T-cell (primary cell): ENCODE measurements at places on chromosomes 7 and 10.

GRCh38 chr7:23268746-23269145, 22.2 kb downstream of the GPNMB start:
- peaks cover 15% of the 10 kb centered on the region for H3K27me3 ChIP-seq
- no peaks in the 10 kb centered on the region for H3K36me3 ChIP-seq
- no peak overlapping the region for H3K27ac ChIP-seq
- no peak overlapping the region for H3K4me3 ChIP-seq
- no peak for DNase-seq
- no peaks in the 10 kb centered on the region for H3K4me1 ChIP-seq

DNA sequence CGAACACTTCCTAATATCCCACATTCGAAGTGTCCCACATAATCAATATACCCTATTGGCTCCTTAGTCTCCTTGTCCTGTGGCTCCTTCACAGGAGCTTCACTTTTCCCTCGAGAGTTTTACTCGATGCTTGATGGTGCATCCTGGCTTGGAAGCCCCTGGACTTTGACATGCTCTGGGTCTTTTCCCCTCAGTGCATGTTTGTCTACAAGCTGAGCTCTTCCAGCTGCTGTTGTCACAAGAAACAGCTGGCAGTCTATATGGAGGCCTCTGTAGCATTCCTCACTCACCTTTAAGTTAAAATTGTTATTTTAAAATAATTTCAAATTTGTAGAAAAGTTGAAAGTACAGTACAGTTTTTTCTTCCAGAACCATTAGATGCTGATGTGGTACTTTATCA, 27.1 kb downstream of the ST7 start:
- no peak for DNase-seq
- H3K27me3 ChIP-seq = no peaks in the 10 kb centered on the region
- no peaks in the 10 kb centered on the region for H3K36me3 ChIP-seq
- no peak overlapping the region for H3K27ac ChIP-seq
- H3K4me1 ChIP-seq = no peaks in the 10 kb centered on the region
- no peak overlapping the region for H3K4me3 ChIP-seq

- H3K36me3 ChIP-seq = no peaks in the 10 kb centered on the region
- no peaks in the 10 kb centered on the region for H3K27me3 ChIP-seq
- H3K27ac ChIP-seq = no peak overlapping the region
- H3K4me3 ChIP-seq = no peak overlapping the region
Observed at GRCh38 chr7:130228840-130229502, 21.3 kb downstream of the SSMEM1 start.

- H3K4me3 ChIP-seq = no peak overlapping the region
- H3K36me3 ChIP-seq = no peaks in the 10 kb centered on the region
- H3K27ac ChIP-seq = no peak overlapping the region
- DNase-seq = no peak
- no peaks in the 10 kb centered on the region for H3K27me3 ChIP-seq
Observed at GRCh38 chr7:137096607-137097006, 228.2 kb downstream of the CHRM2 start.

GRCh38 chr10:116164291-116164690, 108.7 kb downstream of the GFRA1 start:
- H3K27ac ChIP-seq = no peak overlapping the region
- H3K36me3 ChIP-seq = no peaks in the 10 kb centered on the region
- H3K4me1 ChIP-seq = no peaks in the 10 kb centered on the region
- no peaks in the 10 kb centered on the region for H3K27me3 ChIP-seq
- no peak for DNase-seq

DNA sequence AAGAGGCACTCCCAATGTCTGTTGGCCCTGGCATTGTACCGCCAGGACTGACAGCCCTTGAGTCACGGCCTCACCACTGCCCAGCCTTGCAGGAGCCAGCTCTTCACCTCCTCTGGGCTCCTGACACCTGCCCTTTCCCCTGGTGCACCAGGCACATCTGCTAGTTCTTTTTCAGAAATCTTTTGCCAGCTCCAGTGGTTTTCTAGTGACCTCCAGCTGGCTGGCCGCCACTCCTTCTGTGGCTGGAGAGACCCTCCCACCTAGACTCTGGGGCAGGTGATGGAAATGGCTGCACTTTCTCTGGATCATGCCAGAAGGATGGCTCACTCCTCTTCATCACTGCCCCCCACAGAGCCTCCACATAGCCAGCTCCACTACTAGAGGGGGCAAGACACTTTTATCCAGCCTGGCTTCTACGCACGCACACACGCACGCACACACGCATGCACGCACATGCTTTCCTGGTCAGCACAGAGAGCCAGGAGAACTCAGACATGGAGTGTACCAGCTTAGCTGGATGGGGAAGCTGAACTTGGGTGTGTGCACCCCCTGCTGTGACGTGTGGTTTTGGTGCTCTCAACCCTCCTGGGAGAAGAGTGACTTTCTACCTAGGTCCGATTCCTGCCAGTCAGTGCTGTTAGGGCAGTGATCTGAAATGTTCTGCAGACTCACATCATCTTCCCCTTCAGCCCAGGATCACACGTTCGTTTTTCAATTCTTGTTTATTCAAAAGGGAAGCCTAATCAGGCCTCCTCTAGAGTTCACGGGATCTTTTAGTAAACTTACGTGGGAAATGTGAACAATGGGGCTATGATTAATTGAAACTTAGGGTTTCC, 222.0 kb downstream of the PRPF18 start:
- peaks cover 5% of the 10 kb centered on the region for H3K4me1 ChIP-seq
- no peak overlapping the region for H3K27ac ChIP-seq
- no peak for DNase-seq
- no peak overlapping the region for H3K4me3 ChIP-seq
- no peaks in the 10 kb centered on the region for H3K36me3 ChIP-seq

DNA sequence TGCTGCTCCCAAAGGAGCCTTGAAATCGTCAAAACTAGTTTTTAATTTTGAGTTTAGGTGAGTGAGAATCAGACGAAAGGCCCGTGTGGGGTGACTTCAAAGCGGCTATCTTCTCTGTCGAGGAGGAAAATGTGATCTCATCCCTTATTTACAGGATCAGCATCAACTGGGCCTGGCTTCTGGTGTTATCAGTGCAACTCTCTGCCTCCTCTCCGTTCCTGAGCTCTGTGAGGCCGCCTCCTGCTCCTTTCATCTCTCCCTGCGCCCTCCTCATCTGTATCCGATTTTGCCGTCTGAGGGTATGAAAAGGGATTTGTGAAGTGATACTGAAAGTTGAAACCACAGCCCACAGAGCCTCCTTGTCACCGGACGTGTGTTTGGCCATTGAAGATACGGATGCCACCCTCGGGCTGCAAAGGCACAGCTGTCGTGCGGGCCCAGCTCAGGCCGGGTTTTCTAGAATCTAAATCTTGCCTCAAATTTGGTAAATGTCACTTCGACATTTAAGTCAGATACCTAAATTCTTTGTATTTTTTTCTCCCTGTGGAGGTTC, 408.7 kb upstream of the ADARB2 start:
- no peak overlapping the region for H3K27ac ChIP-seq
- no peak overlapping the region for H3K4me3 ChIP-seq
- H3K36me3 ChIP-seq = no peaks in the 10 kb centered on the region
- no peaks in the 10 kb centered on the region for H3K27me3 ChIP-seq
- no peaks in the 10 kb centered on the region for H3K4me1 ChIP-seq

- no peaks in the 10 kb centered on the region for H3K4me1 ChIP-seq
- no peak overlapping the region for H3K4me3 ChIP-seq
- no peak for DNase-seq
- H3K27me3 ChIP-seq = no peaks in the 10 kb centered on the region
- H3K27ac ChIP-seq = no peak overlapping the region
Observed at GRCh38 chr7:79319369-79319768, 134.1 kb downstream of the MAGI2 start.

DNA sequence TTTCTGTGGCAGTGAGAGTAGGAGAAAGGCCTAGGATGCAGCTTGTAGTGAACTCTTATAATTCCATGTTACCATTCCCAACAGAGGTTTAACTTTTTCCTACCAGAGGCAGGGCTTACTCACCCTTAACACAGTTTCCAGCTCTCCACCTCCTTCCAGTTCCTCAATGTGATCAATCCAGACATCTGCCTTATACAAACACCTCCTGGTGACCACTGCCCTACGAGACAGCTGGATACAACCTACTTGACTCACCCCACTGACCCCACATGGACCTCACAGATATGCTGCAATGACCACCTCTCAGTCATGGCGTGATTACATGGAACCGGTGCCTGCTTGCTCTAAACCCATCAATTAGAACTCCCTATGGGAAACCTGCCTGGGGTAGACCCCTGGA, 326.5 kb downstream of the TNS3 start:
- H3K27ac ChIP-seq = no peak overlapping the region
- H3K4me3 ChIP-seq = no peak overlapping the region

GRCh38 chr7:22972207-22972606, 41.7 kb downstream of the HYCC1 start:
- H3K4me1 ChIP-seq = no peaks in the 10 kb centered on the region
- no peak overlapping the region for H3K27ac ChIP-seq
- no peaks in the 10 kb centered on the region for H3K27me3 ChIP-seq

DNA sequence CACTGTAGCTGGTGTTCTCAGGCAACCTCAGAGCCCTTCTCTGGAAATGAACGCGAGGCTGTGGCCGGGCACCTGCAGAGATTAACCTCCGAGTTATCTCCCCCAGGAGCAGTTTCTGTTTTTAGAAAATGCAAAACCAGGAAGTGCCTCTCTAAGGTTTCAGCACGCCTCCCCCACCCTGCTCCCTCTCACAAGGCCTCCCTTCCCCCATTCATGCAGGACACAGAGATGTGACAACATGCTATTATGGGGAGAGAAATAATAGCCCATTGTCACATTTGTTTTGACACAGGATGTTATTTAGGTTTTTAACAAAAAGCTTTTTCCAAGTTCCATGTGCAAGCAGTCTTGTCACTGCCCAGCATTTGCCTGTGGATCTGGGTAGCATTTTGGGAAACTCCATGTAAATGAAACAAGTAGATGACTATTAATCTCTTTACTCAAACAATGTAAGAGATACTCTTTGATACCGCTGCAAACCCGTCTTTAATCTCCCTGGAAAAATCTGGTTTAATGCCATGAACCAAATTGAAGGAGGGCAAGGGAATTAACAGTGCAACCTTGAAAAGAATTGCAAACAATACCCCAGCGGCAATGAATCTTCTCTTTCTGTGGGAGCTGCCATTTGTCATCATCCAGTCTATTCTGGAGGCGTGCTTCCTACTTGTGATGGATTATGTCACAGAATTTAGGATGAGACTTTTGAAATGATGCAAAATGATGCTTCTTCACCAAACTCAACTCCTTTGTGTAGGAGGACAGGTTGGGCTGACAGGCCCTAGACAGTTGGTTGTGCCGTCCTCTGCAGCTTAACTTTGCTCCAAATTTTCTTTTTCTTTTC, 86.5 kb upstream of the NMT2 start:
- H3K36me3 ChIP-seq = no peaks in the 10 kb centered on the region
- H3K27me3 ChIP-seq = no peaks in the 10 kb centered on the region
- H3K4me3 ChIP-seq = peak overlapping the region; percentile 74
- peaks cover 2% of the 10 kb centered on the region for H3K4me1 ChIP-seq
- DNase-seq = no peak

GRCh38 chr7:1922071-1922869, 252.2 kb downstream of the ELFN1 start:
- peak overlapping the region; percentile 31 for H3K4me3 ChIP-seq
- H3K27ac ChIP-seq = peak overlapping the region; percentile 26
- DNase-seq = peak; percentile 55

DNA sequence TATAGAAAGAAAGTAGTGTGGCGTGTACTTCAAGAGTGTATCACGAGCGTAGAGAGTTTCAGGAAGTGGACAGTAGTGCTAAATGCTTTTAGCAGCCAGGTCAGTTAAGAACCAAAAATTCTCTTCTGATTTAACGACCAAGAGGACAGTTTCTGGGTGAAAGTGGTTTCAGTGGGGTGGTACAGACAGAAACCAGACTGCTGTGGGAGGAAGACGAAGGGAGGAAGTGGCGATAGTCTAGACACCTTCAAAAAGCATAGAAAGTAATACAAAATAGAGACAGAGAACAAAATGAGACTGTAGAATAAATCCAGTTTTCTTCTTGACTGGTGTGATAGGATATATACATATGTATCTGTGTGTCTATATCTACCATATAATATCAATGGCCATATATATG, 93.5 kb downstream of the MBL2 start:
- no peaks in the 10 kb centered on the region for H3K4me1 ChIP-seq
- no peak overlapping the region for H3K4me3 ChIP-seq
- H3K27me3 ChIP-seq = no peaks in the 10 kb centered on the region
- no peak overlapping the region for H3K27ac ChIP-seq

GRCh38 chr10:21196822-21197395, 299.8 kb upstream of the NEBL start:
- DNase-seq = no peak
- H3K4me1 ChIP-seq = no peaks in the 10 kb centered on the region
- no peak overlapping the region for H3K4me3 ChIP-seq
- H3K27me3 ChIP-seq = peaks cover 8% of the 10 kb centered on the region

DNA sequence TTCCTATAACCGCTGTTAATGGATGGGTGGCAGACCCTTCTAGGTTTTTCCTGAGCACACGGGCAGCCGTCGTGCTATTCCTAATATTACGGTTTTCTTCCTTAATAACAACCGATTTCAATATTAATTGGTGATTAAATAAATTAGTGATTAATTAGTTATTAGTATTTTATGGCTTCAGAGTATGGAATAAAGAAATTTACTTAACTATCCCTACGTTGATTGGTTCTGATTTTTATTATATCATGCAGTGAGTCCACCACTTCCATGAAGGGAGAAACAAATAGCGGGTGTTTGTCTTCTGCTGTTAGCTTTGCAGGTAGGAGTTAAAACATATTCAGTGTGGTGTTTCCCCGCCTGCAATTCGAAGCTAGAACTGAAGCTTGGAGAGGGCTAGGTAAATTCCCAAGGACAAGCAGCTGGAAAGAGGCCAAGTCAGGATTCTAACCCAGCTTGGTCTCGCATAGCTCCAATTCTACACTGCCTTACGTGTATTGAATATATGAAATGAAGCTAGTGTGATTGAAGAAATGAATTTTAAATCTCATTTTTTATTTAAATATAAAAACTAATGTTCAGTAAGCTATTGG, 928 bp upstream of the CSTF2T start:
- peaks cover 32% of the 10 kb centered on the region for H3K4me1 ChIP-seq
- no peak for DNase-seq

GRCh38 chr10:122702275-122702674, 2.6 kb upstream of the C10orf120 start:
- DNase-seq = no peak
- no peaks in the 10 kb centered on the region for H3K36me3 ChIP-seq
- H3K4me3 ChIP-seq = no peak overlapping the region
- H3K27me3 ChIP-seq = peaks cover 5% of the 10 kb centered on the region
- H3K4me1 ChIP-seq = no peaks in the 10 kb centered on the region

- no peaks in the 10 kb centered on the region for H3K4me1 ChIP-seq
- no peak overlapping the region for H3K4me3 ChIP-seq
- DNase-seq = no peak
- H3K27me3 ChIP-seq = peaks cover 10% of the 10 kb centered on the region
Observed at GRCh38 chr10:28459453-28460144, 73.3 kb upstream of the WAC start.

DNA sequence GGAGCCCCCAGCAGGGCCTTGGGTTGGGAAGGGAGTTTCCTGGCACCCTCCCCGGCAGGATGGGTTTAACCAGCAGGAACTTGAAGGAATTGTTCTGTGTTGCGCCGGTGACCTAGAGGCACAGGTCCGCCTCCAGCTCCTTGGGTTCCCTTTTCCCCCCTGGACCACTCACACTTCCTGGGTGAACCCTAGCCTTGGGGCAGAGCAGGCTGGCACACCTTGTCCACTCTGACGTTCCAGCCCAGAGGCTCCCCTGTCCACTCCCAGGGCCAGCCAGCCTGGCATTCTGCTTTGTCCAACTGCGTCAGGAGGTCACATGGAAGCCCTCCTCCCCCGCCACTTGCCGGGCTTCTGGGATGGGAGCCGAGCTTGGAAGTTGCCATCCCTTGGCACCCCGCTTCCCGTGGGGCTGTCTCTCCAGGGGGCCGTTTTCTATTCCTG, 25.8 kb downstream of the TMEM120A start:
- no peak overlapping the region for H3K4me3 ChIP-seq
- no peaks in the 10 kb centered on the region for H3K4me1 ChIP-seq
- H3K36me3 ChIP-seq = peaks cover 17% of the 10 kb centered on the region
